NCI-H748 treated with DMSO at 0.1 percent for 48 hours (cell line): ENCODE measurements at places on chromosomes 3 and 15.
A peak's percentile ranks its signal among the peaks of the same experiment; 100 is the strongest.

GRCh38 chr3:32336113-32336498 is 55.5 kb upstream of the CMTM7 start:
- no peak for DNase-seq

GRCh38 chr3:7447197-7447769 is 586.4 kb downstream of the GRM7 start:
- DNase-seq: no peak

DNA sequence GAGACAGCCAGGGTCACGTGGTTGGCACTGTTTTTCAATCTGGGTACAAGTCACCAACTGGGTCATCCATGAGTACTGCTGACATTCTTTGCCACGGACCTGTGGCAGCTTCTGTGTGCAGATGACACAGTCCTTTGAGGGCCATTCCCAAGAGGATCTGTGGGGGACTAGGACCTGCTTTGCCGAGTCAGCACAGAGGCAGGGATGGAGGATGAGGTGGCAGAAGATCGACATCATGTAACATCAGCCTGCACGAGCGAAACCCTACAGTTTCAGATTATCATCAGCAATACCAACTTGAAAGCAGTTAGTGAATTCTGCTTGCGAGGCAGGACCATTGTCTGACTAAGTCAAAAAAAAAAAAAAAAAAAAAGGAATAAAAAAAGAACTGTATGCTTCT is 227.7 kb downstream of the FOXP1 start:
- DNase-seq: no peak

DNA sequence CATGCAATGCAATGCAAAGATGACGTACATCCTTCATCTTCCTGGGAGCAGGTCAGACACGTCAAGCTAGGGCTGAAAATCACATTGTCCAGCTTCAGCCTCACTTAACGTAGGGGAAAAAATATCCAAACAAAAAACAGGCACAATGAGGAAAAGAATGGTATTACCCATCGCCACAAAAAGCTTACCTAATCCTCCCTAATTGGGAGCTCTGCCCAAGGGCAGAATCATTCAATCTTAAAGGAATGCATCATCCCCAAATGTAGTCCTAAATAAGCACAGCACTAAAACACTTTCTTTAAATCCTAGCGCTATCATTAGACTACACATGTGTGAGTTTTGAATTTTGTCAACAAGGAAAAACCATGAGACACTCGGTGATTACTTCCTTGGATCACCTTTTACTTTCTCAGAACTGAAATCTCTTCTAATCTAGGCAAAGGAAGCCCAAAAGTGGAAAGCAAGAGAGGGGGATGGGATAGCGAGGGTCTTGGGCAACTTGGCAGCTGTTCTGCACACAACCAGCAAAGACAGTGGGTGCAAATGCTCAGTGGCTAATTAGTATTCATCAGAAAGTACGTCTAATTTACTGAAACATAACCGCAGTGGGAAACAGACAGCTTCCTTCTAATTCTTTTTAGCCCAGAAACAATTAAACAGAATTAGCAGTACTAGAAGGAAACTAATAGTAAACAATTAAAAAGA is 87.4 kb downstream of the ADAMTS9 start:
- no peak for DNase-seq

DNA sequence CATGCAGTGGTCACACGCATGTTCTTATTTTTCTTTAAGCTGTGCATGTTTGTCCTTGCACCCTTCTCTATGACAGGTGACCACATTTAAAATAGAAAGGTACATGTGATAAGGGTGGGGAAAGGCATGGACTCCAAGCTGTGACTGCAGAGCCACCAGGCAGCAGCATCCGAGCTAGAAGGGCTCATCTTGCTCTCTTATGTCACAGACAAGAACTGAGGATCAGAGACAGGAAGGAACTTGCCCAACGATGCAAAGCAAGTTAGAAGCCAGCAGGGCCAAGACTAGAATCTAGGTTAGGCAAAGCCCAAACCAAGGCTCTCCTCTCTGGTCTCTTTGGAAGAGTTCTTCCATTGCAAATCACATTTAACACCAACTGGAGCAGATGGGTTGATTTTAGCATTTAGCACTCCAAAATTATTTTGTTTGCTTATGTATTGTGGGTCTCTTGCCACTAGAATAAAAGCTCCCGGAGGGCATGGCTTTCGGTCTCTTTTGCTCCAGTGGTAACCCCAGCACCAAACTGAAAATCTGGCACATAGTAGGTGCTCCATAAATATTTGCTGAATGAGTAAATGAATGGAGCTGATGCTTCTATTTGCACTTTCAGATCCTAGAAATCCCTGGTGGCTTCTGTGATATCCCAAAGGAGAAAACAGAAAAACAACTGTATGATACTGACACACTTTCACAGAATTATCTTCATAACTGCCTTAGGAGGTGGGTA is 84.3 kb downstream of the IQSEC1 start:
- no peak for DNase-seq

GRCh38 chr3:66394019-66394752 is 106.6 kb downstream of the LRIG1 start:
- no peak for DNase-seq

DNA sequence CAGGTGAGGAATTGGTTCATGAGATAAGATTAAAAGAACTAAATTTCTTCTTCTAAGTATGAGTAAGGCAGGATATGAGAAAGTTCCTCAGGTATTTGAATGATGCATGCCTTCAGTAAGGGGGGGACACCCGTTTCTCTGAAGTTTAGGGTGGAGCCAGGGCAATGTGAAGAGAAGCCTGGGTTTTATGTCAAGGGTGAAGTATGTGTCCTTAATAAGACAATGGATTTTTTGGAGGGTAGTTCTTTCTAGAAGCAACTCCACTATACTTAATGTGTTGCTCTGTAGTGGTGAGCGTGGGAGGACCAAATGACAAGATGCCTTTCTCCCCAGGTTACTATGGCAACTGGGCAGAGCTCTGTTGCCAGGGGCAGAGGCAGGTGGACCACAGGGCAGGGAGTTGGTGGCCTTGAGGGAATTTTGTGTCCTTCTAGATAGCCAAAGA is 44.0 kb downstream of the PHLDB2 start:
- no peak for DNase-seq

DNA sequence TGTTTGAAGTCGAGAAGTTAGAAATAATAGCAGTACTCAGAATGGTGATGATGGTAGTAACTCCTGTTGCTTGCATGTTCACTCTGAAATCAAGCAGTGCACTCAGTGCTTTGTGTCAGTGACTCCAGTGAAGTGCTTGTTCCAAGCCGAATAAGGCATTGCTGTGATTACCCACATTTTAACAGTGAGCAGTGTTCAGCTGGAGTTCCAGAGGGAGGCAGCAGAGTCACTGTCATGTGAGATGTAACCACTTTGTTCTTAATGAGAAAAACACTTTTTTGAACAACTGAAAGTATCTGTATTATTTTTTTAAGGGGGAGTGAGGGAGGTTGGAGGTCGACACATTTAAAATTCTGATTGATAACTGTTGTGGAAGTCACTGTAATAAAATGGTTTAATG is 3.7 kb downstream of the MDFIC2 start:
- no peak for DNase-seq

GRCh38 chr3:128095222-128095703 is 28.3 kb downstream of the RUVBL1 start:
- DNase-seq: peak; percentile 4

DNA sequence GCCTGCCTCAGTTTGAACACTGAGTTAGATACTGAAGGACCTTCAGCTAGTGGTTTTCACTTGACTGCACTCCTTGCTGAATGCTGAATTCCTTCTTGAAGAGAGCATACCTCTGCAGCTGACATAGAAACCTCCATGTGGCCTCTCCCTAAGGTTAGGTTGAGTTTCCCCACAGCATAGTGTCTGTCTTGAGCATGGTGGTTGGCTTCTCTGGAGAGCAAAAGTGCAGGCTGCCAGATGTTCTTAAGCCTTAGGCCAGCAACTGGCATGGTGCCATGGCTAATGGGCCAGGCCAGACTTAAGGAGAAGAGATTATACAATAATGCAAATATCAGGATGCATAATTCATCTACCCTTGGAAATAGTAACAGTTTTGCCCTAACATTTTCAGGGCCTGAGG is 545.6 kb upstream of the ZNF385D start:
- no peak for DNase-seq

GRCh38 chr15:61025308-61025707 is 203.8 kb downstream of the RORA start:
- DNase-seq: no peak

- no peak for DNase-seq
Measured at GRCh38 chr15:43520138-43520537, 2.7 kb downstream of the MAP1A start.

- no peak for DNase-seq
Measured at GRCh38 chr3:101676216-101676764, 642 bp downstream of the ZBTB11 start.

GRCh38 chr3:43181202-43181821 is 75.4 kb upstream of the POMGNT2 start:
- no peak for DNase-seq

- DNase-seq: no peak
Measured at GRCh38 chr3:58077596-58078285, 69.5 kb downstream of the FLNB start.

DNA sequence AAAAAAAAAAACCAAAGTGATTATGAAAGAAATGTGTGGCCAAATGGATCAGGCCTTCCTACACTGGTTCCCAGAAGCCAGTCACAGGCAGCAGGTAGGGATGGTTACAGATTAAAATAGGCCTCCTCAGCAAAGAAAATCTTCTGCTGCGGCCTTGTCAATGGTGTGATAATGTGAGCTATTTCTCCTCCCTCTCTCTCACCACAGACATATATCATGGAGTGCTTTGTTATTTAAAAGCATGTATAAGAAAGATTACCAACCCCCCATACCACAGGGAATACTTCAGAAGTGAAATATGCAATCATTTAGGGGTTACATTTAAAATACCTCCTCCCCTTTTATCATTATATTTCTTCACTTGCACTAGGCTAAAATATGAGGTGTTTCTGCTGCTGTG is 32.2 kb upstream of the LRTM1 start:
- no peak for DNase-seq

DNA sequence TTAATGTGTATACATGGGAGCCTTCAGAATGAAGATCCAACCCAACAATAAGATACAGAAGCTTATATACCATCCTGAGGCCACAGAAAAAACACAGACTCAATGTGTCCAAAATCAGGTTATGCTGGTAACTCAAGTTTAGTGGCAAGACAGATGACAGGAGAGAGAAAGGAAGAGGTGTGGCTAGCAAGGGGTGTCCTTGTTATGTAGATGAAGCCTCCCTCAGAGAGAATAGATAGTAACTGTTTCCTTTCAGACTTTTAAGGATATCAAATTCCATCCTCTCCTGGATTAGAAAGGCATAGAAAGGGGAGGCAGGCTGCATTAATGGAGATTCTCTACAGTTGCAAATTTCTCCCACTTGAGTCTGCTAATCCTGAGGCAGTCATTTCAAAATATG is 447.4 kb downstream of the GABRB3 start:
- DNase-seq: no peak

DNA sequence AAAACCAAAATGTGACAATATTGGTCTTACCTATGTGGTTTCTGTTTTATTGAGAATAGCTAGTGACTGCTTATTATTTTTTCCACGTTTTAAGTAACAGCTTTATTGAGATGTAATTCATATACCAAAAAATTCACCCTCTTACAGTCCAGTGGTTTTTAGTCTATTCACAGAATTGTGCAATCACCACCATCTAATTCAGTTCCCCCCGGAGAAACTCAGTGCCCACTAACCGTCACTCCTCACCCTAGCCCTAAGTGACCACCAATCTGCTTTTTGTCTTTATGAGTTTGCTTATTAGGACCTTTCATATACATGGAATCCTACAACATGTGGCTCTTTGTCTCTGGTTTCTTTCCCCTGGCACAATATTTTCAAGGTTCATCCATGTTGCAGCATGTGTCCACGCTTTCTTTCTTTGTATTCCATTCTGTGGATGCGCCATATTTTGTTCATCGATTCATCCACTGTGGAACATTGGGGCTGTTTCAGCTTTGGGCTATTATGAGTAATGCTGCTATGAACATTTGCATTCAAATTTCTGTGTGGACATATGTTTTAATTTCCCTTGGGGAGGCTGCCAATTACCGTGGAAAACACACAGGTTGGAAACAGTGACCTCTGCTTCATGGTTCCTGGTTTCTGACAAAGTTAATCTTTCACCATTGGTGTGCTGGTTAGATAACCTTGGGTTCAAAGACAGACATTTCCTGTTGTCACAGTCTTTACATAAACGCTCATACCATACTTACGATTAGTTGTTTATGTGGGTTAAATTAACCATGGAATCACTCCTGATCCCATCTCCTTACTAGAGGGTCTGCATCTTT is 3.2 kb upstream of the BCL2L10 start:
- DNase-seq: no peak

DNA sequence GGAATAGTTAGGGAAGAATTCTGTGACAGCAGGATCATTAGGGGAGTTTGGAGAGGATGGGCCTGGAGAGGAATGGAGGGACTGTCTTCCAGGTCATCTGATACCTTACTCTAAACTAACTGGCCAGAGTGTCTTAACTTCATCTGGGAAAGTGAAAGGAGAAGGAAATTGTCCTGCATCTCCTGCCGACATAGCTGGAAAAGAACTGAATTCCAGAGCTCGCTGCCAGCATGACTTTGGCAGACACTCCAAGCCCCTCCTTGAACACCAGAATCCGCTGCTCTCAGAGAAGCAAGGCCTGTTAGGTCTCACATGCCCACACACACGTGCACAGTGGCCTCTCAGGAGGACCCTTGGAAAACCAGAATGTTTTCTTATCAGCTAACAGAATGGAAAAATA is 10.5 kb downstream of the ABI3BP start:
- no peak for DNase-seq

DNA sequence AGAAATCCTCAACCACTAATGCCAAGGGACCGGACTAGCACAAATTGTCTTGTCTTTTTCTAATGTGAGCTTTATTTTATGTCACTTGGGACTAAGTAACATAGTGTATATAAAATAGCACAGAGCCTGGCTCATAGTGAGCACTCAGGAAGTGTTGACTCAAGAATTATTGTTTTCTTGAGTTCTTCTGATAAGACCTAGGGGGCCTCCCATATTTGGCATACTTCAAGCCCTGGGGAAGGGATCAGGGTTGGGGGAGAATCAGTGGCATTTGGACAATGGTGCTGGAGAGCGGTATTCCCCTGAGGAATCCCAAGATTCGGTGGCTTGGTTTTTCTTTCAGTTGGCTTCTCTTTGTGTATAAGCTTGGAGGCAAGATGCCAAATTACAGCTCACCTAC is 19.4 kb downstream of the ZNF80 start:
- DNase-seq: no peak

DNA sequence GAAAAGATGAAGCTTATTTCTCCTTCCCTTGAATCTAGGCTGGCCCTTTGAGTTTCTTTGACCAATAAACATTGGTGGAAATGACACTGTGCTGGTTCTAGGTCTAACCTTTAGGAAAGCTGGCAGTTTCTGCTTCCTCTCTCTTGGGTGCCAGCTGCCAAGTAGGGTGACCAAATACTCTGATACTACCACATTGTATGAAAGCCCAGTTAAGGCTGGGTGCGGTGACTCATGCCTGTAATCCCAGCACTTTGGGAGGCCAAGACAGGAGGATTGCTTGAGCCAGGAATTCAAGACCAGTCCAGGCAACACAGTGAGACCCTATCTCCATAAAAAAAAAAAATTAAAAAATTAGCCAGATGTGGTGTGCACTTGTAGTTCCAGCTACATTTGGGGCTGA is 320.7 kb downstream of the ZNF621 start:
- no peak for DNase-seq
